ENCODE measurements at places on chromosomes 11 and 22. TPM values are rescaled to one million over a fixed set of nuclear protein-coding genes. Genes with fewer than 3 reads are reported as not detected.

DNA sequence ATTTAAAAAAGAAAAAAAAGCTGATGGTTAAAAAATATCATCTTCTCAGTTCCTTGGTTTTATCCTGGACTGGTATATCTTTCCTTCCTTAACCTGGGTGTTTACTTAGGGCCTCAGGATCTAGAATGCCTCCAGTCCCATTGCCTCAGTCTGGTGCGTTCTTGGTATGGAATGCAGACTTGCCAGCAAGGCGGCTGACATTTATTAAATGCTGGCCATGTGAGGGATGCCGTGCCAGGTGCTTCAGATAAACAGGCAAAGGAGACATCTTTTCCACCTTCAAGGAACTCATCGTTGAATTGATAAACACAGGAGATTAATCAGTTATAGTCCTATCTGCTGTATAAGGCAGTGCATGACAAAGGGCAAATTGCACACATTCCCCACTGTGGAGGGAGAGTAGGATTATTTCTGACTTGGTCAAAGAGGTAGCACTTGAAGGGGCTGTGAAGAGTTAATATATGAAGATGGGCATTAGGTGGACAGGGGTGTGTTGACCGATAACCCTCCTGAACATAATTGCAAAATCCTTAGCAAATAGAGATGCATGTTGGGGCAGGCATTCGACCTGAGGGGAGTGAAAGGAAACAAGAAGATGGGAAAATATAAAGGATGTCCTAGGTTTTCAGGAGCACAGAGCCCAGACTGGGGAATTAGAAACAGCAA lies 54.4 kb downstream of the ALX4 start:
- DNase-seq = no peak

- no peak for DNase-seq
Measured at GRCh38 chr22:30574997-30575671, 669 bp upstream of the GAL3ST1 start.

DNA sequence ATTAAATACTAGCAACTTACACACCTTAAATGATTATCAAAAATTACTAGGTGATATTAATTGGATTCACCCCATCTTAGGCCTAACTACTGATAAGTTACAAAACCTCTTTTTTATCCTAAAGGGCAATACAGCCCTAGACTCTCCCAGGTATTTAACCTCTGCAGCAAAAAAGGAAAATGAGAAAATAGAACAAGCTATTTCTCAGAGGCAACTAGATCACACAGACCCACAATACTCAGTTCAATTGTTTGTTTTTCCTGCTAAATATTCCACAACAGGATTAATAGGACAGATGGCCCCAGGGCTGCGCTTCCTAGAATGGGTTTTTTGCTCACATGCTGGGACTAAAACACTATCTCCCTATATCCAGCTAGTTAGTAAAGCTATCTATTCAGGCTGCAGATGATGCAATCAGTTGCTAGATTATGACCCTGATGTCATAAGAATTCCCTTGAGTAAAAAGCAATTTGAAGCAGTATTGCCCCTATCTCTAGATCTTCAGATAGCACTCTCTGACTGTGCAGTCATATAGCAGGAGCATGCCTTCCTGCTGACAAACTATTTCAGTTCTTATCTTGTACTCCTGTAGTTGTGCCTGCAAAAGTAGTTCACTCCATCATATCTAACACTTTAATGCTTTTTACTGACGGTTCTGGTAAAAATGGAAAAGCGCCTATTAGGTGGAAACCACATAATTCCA lies 1595.5 kb upstream of the TENM4 start:
- DNase-seq = no peak

DNA sequence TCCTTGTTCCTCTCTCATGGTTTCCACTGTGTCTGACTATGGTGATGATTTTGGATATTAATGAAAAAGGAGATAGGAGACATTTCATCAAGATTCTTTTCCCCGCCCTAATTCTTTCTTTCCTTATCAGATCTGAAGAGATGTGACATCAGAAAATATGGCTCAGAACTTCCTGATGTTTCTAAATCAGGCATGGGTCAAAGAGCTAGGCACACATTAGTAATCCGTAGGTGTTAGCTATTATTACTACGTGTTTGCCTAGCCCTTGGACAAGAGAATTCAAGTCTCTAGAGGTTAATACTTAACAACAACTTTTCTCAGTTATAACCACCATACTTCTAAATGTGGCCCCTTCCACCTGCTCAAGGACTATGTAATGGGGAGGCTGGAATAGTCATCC lies 5.8 kb downstream of the JOSD1 start:
- DNase-seq = no peak

GRCh38 chr11:69524991-69525411 lies 43.5 kb downstream of the LINC01488 start:
- peak; percentile 53 for DNase-seq

GRCh38 chr11:112316971-112317370 lies 56.3 kb upstream of the PLET1 start:
- DNase-seq = no peak

DNA sequence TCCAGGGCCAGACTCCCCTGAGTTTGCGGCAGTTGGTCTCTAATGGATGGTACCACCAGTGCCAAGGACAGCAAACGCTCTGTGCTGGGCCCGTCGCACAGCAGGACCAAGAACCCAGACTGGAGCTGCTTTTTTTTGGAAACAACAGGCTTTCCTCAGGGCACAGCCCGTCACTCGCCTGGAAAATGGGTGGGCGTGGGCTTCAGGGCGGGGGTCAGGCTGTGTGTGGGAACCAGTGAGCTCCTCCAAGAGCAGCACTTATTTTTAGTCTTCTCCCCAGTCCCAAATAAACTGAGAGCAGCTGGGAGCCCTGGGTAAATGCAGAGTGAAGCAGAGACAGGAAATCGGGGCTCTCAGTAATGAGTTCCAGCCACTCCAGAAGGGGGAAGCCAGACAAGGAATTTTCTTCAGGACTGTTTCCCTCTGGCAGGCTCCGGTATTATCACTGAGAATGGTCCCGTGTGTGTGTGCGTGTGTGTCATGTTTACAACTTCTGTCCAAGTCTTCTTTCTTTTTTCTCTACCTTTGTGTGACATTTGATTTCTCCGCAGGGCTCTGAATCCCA lies 63.0 kb downstream of the PPFIBP2 start:
- peak; percentile 75 for DNase-seq

DNA sequence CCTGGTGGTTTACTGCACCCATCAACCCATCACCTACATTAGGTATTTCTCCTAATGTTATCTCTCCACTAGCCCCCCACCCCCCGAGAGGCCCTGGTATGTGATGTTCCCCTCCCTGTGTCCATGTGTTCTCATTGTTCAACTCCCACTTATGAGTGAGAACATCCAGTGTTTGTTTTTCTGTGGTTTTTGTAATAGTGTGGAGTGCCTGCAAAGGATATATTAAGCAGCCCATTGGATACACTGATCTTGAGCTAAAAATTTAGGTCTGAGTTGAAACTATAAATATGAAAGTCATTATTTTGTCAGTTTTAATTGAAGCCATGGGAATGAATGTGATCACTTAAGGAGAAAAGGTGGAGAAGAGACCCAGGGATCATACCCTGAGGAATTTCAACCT lies 23.0 kb downstream of the MRPL48 start:
- no peak for DNase-seq

DNA sequence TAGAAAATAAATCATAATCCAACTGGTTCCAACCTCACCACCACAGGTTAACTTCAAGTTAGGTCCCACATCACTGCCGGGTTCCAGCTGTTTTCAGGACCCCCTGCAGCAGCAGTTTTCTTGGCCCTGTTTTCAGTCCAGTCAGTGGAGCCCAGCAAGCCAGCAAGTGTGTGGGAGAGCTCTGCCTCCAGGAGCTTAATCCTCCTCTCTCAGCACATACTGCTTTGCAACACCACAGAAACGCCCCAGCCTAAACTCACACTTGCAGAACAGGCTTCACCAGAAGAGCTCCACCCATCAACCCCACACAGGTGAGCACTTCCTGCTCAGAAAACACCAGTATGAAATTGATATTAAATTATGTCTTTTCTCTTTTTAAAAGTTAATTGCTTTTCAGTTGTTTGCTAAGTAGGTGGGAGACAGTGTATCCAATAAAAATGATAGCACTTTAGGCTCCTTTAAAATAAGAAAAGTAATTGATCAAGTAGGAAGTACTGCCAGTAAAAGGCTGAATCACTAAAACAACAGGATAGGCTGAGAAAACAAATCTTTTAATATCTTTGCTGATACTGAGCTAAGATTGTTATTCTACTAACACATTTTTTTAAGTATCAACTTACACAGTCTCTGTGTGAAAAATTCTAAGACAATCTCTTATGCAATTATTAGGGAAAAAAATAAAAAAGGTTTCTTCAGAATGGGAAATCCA lies 81.5 kb upstream of the TP53AIP1 start:
- no peak for DNase-seq

GRCh38 chr11:40280159-40281051 lies 1179.0 kb downstream of the LRRC4C start:
- DNase-seq = peak; percentile 76

DNA sequence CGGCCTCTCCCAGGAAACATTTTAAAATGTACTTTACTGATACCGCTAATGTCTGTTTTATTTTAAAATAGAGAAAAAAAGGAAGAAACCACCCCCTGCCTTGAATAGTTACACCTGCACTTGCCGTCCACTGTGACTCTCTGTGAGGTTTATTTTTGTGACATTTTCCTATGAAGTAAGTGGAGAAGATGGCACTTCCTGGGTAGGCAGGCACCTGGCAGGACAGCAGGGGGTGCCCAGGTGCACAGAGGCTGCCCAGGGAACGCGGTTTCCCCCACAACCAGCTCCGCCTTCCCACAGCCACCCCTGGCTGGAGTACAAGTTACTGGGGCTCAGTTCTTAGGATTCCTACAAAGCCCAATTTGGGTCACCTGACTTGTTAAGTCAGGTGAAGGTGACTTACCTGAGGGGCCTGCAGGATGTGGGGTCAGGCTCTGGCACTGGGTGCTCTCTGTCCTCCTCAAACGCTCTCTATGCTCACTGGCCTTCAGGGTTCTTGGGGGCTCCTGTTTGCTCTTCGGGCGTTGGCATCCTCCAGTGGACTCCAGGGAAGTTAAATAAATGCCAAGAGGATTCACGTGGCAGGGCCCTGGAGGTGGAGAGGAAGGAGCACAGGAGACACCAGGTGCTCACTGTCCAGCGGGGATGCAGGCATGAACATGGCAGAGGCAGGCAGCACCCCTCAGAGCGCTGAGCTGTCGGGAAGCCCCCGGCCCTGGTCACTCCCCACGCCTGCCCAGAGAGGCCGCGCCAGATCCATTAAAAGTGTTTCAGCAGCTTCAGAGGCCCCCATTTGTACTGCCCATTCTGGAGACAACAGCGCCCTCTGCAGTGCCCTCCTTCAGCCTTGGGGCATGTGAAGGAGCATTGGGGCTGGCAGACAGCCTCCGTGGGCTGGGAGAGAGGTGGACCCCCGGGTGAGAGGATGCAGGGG lies 1021.2 kb downstream of the TBC1D22A start:
- no peak for DNase-seq

DNA sequence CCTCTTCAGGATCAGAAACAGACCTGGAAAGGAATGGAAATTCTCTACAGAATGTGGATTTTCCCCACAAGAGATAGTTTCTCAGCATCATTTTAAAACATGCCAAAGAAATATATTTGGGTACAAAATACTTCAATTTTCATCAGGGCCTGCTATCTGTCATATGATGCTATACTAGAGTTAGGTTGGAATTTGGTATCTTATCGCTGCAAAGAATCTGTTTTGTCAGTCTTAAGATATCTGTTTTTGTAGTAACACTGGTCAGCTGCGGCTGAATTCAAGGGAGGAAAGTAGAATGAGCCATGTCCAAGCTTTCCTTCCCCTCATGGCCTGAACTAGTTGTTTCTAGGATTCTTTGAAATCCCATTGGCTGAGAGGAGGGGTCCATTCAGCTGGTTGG lies 806.4 kb downstream of the KCNA4 start:
- DNase-seq = no peak

GRCh38 chr11:28961726-28962125 lies 853.5 kb downstream of the METTL15 start:
- DNase-seq = no peak

- DNase-seq = no peak
Measured at GRCh38 chr11:1751531-1751921, 1.1 kb upstream of the IFITM10 start.

DNA sequence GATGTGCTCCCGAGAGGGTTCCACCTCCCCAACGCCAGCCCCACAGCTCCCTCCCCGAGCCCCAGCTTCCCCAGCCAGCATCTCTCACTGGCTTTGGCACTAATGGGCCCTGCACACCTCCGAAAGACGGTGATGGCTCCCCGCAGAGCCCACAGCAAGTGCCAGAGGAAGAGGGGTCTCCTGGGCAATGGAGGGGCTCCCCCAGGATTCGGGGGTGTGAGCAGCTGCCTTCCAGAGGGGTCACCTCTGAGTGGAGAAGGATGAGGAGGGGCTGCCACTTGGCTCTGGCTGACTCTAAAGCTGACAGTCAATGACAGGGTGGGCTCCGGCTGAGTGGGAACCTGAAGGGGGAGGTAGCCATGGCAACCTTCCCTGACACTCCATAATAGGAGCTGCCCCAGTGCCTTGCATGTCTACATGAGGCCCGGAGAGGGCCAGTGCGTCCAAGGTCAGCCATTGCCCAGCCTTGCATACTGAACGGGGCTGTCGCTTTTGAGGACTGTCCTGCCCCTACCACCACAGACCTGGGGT lies 98.6 kb upstream of the SYT13 start:
- no peak for DNase-seq

DNA sequence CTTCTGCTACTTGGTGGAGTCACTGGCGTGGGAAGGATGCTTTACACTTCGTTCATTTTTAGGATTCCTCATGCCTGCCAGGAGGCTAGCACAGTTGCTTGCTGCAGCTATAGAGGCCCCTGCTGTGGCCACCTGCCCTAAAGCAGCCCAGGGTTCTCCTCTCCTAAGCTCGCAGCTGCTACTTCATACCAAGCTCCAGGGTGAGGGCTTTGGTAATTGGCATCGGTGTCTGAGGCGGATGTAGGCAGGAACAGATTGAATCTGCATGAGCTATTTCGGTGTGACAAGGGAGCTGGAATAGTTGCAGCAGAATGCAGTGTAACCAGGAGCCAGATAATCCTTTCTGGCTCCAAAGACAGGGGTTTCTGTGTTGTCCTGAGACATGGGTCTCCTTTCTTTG lies 133.1 kb downstream of the MICAL2 start:
- DNase-seq = no peak

- DNase-seq = peak; percentile 58
Measured at GRCh38 chr11:48013269-48013901, 33.0 kb downstream of the PTPRJ start.

- DNase-seq = no peak
Measured at GRCh38 chr11:8523396-8523795, 70.6 kb downstream of the STK33 start.

GRCh38 chr22:24584871-24585411 lies 7.9 kb downstream of the LRRC75B start:
- no peak for DNase-seq

The PGA5 gene
- not detected for total RNA-seq

The A4GALT gene
- total RNA-seq = 51.0 TPM

The RASL10A gene
- 0.33 TPM for total RNA-seq

The SPDYC gene
- not detected for total RNA-seq

The PATE2 gene
- not detected for total RNA-seq

The GUCY1A2 gene
- total RNA-seq = 1.5 TPM

The MS4A15 gene
- not detected for total RNA-seq

The LARGE1 gene
- 74.2 TPM for total RNA-seq

The NXPE1 gene
- not detected for total RNA-seq

The GLYAT gene
- total RNA-seq = not detected

The MGAT3 gene
- 1.1 TPM for total RNA-seq

The OR51E2 gene
- total RNA-seq = 11.6 TPM
